ENCODE measurements at places on chromosomes 3 and 15.
A peak's percentile ranks its signal among the peaks of the same experiment; 100 is the strongest.

DNA sequence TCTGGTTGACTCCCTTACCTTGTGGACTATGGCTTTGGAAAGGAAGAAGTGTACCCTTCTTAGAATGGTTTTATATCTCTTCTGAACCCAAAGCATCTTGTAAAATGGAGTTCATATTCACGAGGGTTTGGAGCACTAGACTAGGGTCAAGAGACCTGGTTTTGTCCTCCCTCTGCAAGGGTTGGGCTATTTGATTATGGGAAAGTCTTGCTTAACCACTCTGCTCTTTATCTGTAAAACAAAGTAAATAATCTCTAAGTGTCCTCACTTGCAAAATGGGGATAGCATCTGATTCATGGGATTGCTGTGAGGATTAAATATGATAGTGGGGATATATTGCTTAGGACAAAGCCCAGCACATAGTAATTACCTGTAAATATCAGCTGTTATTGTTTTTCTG lies 17.9 kb upstream of the SLC2A2 start:
- DNase-seq, result no peak

GRCh38 chr15:27428151-27428550 lies 457.2 kb downstream of the GABRG3 start:
- no peak for DNase-seq

DNA sequence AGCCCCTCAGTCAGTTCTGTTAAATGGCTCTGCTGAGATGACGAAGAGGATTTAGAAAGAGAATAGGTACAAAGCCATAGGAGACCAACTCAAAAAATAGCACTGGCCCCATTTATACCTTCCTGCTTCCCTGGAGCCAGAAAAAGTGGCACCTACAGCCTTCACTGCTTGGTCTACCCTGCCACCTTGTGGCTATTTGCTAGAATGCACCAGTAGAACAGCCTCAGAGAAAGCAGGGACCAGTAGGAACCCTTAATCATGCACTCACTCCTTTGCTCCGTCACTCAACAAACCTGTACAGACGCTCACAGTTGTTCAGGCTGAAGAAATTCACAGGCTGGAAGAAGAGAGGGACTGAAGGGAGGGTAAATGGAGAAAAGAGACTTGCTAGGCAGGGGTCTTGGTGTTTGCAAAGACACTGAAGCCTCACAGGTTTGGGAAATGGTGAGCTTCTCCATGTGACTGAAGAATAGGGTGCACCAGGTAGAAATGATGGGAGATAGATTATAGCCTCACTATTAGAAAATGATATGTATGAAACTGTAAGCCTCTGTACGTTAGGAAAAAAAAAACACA lies 12.1 kb upstream of the RTP2 start:
- peak; percentile 28 for DNase-seq

DNA sequence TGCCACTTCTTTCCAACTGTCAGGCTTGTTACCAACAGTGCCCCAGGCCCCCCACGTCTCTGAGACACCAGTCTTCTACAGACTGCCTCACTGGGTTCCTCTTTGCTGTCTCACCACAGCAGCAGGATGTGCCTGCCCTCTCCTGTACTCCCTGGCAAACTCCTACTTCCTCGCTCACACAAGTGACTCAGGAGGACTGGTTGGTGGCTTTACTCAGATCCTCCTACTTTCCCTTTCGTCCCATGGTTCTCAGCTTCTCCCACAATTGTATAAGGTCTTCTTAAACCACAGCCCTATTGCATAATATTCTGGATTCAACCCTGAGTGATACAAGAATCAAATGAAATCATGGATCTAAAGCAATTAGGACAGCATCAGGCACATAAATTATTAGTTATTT lies 246.6 kb upstream of the PROK2 start:
- no peak for DNase-seq

DNA sequence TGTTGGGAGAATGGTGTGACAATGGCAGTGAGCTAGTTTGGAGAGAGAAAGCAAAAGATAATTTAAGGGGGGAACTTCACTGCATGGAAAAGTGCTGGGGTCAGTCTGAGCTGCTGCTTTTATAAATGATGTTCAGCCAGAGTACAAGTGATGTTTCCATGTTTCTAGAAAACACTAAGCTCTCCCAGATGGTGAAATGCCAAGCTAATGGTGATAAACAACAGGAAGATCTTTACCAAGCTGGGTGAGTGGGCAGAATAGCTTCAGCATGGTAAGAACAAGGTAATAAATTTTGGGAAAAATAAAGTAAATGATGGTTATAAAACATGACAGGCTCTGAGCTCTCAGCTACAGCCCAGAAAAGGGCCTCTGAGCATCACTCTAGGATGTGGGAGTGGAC lies 29.4 kb downstream of the TNFAIP8L3 start:
- no peak for DNase-seq

- no peak for DNase-seq
These were observed 168.4 kb upstream of the CADPS start for GRCh38 chr3:63043631-63044030.

GRCh38 chr15:57595011-57595866 lies 3.5 kb downstream of the MYZAP start:
- no peak for DNase-seq

GRCh38 chr15:23912191-23912590 lies 225.1 kb upstream of the NDN start:
- DNase-seq, result no peak

DNA sequence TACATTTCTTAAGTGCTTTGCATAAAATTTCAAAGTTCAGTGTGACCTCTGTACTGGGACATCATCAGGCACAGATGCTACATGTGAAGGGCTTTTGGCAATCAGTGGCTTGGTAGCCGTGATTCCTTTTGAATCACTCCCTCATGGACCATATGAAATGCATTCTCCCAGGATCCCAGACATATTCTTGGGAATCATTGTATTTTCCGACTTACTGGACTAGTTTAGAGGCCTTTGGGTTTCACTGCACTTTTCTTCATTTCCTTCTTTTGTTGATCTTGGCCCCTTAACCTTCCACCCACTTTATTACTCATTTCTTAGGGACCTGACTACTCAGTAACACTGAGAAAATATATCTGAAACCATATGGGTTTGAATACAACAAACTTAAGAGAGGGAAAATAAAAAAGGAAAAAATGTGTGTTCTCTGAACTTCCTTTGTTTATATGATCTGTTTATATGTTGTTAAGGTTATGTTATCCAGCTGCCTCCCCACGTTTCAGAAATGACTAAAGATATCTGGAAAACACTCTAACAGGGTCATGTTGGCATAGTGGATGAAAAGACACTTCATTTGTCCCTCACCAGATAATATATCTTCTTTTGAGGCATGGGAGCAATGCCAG lies 35.1 kb downstream of the HMG20A start:
- no peak for DNase-seq

All from stimulated activated CD8-positive, alpha-beta memory T cell treated with anti-CD3 and anti-CD28 coated beads, Interleukin-4, amount 100 ng/mL, for 1 hour (primary cell).